ENCODE measurements at places on chromosomes 11 and 22.

- no peak for DNase-seq
Measured at GRCh38 chr11:126862664-126863243, 137.8 kb downstream of the KIRREL3 start.

DNA sequence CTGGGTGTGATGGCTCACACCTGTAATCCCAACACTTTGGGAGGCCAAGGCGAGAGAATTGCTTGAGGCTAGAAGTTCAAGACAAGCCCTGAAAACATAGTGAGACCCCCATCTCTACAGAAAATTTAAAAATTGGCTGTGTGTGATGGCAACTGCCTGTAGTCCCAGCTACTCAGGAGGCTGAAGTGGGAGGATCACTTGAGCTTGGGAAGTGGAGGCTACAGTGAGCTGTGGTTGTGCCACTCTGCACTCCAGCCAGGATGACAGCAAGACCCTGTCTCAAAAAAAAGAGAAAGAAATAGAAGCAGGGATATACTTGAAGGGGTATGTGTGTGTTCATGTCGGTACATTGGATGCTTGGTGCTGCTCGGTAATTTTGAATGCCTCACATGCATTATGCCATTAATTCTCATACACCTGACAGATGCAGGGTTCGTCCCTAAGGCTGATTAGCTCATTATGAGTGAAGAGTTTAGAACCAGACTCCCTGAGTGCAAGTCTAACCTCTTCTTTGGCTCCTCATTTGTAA, 14.0 kb downstream of the CRKL start:
- no peak for DNase-seq

DNA sequence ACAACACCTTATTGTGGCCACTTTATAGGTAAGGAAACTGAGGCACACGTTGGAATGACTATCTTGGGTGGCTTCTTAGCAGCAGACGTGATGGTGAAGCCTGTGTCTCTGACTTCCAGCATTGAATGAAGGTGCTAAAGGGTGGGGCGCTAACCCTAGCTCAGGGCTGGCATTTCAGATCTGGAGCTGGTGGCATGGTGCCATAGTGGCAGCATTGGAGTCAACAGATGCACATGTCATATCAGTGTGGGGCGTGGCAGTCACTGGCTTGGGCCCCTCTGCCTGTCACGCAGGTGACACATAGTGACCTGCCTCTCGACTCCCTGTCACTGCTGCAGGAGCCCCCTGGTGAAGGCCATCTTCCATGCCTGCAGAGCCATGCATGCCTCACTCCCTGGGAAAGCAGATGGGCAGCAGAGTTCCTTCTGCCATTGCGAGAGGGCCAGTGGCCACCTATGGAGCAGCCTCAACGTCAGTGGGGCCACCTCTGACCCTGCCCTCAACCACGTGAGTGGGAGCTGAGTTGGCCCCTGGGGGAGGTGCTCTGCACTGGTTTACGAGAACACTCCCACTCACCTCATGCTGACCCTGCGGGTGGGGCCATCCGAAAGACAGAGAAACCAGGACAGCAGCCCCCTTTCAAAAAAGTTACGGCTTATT, 14.8 kb downstream of the SHISA8 start:
- DNase-seq = no peak

GRCh38 chr22:44207173-44207980, 26.7 kb downstream of the PARVG start:
- no peak for DNase-seq

DNA sequence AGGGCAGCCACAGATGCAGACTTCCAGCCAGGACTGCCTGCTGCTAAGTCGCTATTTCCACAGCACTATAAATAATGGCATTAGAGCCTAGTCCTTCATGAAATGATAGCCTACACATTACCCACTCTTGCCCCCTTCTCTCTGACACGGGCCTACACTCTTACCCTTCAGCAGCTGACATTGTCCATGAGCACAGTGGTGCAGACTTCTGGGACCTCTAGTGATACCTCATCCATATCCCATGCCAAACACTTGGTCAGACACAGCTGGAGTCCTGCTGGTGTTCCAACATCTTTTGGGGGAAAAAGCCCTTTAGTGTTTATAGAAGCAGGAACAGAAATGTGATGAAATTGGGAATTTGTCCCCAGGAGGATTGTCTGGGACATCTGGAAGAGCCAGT, 43.4 kb upstream of the RAB1B start:
- no peak for DNase-seq

Data from activated T-cell treated with anti-CD3 and anti-CD28 coated beads, Interleukin-2, amount 50 U/mL, for 24 hours (primary cell).